ENCODE measurements at places on chromosomes 6 and 20.

- DNase-seq, result no peak
Measured at GRCh38 chr20:57280221-57280620, 13.8 kb upstream of the BMP7 start.

DNA sequence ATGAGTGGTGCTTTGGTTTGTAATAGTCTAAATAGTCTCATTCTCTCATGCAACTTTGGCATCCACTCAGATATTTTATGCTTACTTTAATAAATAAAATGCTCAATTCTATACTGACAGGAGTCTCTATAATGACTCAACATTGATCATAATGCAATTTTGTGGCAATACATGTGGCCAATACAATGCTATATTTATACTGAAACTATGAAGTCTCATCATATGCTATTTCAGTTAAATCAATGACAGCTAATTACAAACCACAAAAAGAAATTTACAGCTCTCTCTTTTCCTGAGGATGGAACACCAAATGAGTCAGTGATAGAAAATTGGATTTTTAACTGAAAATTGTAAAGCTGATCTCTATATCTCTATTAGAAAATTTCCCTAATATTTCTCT, 77.1 kb downstream of the WASF1 start:
- DNase-seq, result no peak

DNA sequence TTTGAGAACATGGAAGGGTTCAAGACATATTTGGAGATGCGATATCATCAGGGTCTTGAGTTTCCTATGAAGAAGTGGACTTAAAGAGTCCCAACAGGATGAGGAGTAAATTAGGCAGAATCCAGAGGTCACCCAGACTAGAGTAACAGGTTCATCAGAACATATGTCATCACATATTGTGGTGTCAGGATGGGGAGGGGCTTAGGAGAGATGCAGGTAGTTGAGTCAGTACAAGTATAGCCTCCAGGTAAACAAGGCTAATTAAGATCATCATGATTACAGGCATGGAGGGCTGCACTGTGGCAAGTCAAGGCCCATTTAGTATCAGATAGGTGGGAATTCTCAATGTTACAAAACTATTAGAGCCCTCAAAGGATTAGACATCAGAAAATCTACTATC, 90.1 kb upstream of the PAK5 start:
- no peak for DNase-seq

DNA sequence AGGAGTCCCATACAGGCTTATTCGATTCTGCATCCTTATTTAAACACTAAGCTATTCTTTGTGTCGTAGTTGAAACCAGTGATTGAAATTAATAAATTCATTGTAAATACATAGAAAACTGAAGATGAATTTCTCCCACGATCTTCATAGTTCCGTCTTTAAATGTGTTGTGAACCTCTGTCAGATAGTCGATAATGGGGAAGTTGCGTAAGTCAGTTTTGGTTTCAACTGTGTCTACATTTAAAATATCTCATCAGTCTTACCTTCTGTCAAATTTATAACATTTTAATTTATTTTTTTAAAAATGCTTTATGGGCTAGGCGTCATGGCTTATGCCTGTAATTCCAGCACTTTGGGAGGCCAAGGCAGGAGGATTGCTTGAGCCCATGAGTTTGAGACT, 12.7 kb downstream of the STX11 start:
- DNase-seq, result no peak

DNA sequence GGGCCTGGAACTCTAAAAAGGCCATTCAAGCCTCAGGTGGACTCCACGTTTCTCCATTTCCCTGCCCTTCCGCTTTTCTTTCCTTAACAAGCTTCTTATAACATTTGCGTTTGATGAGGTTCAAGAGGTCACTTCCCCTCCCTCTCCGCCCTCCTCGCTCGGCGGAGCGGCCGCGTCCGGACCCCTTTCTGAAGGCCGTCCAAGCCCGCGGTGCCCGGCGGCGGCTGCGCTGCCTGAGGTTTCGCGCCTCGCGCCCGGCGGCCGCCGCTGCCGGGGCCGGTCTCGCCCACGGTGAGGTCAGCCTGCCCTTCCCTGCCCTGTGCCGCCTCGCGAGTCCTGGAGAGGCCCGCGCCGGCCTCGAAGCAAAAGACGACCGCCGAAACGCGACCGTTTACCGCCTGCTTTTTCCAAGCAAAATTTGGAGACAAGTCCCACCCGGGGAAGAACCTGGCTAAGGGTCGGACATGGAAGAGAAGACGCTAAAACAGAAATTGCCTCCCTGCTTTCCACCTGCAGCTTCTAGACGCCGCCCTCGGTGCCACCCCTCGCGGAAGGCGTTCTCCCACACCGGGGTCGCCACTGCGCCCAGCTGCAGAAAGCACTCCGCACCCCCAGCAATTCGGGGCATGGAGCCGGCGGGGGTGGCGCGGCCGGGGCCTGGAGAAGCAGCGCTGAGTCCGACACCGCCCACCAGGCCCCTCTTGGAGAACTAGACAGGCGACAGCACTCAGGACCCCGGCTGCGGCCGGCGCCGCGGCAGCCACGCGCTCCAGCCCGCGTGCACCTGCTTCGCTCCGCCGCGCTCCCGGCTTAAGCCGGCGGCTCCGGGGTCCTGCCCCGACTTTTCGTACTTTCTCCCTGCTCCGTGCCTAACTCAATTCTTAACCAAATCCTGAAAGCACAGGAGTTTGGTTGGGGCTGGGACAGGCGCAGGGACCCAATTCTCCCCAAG, 11.0 kb upstream of the FOXF2 start:
- DNase-seq, result no peak

All from activated CD4-positive, CD25-positive, alpha-beta regulatory T cell (primary cell).